SK-N-DZ (cell line): ENCODE measurements at places on chromosomes 11 and 22.
A peak's percentile ranks its signal among the peaks of the same experiment; 100 is the strongest.

DNA sequence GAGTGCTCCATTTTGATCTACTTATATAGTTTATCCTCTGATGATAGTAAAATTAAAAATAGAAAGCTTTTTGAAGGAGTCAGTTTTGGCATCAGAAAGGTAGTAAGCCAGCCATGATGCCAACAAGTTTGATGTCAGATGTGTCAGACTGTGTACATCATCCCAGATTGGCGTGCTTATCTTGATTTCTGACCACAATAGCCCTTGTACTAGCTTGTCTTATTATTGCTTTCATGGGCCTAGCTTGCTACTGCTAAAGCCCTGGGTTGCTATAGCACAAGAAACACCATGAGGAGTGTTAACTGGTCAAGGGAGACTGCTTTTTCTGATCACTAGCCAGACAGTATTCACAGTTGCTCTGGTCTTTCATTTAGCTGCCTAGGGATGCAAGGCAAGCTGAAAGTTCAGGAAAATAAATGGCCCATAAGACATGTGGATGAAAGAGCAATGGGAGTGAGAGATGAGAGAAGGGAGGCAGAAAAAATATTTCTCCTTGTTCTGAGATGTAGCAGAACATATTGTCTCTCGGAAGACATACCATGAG is 1038.5 kb downstream of the JRKL start:
- no peak for DNase-seq

GRCh38 chr22:20808844-20809243 is 34.9 kb downstream of the SERPIND1 start:
- no peak for DNase-seq

GRCh38 chr22:46676881-46677280 is 56.7 kb downstream of the GRAMD4 start:
- no peak for DNase-seq

GRCh38 chr11:33997584-33998251 is 53.8 kb upstream of the CAPRIN1 start:
- DNase-seq, result peak; percentile 8

GRCh38 chr11:843818-844692 is 1.4 kb downstream of the TSPAN4 start:
- no peak for DNase-seq

GRCh38 chr11:36931139-36931538 is 333.1 kb upstream of the RAG2 start:
- DNase-seq, result no peak

DNA sequence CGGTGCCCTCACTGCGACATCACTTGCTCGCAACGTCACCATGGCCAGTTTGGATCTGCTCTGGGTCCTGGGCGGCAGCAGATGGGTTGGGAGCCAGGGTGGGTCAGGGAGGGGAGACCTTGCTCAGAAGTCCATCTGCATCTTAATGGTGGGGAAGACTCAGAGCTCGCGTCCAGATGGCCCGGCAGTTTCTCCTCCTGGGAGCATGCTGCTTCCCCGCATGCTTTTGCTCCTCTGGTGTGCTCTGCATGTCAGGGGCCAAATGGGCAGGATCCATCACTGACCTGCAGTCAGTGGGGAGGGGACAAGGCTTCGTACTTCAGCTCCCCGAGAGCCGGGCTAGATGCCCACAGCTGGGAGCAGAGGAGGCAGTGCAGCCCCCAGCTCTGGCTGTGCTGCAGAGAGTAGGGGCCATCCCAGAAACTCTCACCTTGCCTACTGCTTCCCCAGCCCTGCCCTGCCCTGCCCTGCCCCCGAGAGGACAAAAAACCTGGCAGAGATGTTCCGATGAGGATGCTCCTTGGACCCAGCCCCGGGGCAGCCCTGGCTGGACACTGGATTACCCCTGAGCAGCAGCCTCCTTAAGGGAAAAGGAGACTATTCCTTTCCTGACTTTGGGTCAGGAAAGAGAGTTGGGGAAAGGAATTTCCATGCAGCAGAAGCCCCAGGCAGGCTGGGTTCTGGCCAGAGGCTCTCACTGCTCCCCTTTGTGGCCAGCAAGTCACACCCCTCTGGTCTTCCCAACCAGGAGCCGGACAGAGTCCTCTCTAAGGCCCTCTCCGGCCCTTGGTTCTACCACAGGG is 149.9 kb downstream of the PKNOX2 start:
- no peak for DNase-seq

DNA sequence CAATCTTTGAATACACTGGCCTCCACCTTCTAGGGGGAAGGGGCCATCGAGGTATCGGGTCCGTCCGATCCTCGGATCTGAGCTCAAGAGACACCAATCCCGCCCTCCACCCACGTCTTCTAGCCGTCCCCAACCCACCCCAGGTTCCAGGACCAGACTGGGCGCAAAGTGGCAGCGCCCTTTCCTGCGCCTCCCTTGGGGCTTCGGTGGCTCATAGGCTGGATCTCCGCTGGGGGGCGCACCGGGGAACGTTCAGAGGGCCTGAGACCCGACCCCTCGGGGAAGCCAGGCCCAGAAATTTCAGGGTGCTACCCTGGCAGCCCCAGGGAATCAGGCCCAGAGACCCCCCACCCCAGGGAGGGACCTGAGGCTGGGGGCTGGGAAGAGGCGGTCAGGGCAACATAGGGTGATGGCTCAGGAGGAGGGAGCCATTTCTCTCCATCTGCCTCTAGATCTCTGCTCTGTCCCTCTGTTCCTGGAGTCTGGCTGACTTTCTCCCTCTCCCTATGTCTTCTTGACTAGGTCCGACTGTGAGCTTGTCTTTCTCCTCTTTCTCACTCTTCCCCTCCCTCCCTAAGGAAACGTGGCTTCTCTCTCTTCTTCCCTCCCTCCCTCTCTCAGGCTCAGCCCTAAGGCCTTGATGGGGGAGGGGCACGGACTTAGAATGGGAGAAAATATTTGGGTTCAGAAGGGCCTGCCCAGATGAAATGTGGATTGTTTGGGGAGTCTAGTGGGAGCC is 1.1 kb downstream of the CREB3L1 start:
- DNase-seq, result no peak

DNA sequence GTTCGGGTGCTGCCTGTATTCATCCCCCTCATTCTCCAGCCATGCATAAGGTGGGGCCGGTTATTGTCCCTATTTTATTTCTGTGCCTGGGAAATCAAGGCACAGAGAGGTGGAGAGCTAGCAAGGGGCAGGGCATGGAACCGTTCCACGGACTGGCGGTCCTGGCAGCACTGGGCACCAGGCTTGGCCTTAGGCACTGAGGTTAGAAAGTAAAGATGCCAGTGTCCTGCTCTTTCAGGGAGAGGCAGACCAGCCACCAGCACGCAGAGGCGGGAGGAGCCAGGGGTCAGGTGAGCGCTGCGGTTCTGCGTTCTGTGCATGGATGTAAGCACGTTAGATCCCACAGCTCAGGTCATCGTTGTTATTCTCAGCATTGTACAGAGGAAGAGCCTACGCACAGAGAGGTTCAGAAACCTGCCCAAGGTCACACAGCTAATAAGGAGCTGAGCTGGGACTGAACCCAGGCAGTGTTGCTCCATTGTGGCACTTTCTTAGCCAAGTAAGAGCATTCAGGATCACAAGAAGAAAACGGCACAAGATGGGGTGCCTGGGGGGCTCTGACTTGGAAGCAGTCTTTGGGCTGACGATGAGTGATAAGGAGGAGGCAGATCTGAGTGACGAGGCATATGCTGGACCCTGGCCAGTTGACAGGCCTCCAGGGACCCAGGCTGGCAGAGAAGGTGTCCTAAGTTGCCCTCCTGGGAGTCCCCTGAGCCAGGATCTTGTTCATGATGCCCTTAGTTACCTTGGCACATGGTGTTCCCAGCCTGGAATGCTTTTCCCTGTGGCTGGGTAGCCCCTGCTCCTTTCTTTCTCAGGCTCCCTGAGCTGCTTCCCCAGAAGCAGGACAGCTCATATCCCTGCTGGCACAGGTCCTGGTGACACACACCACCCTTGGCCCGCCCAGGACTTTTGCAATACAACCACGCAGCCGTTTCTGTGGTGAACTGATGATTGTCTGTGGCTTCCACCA is 41.1 kb downstream of the OSBPL5 start:
- DNase-seq, result no peak

DNA sequence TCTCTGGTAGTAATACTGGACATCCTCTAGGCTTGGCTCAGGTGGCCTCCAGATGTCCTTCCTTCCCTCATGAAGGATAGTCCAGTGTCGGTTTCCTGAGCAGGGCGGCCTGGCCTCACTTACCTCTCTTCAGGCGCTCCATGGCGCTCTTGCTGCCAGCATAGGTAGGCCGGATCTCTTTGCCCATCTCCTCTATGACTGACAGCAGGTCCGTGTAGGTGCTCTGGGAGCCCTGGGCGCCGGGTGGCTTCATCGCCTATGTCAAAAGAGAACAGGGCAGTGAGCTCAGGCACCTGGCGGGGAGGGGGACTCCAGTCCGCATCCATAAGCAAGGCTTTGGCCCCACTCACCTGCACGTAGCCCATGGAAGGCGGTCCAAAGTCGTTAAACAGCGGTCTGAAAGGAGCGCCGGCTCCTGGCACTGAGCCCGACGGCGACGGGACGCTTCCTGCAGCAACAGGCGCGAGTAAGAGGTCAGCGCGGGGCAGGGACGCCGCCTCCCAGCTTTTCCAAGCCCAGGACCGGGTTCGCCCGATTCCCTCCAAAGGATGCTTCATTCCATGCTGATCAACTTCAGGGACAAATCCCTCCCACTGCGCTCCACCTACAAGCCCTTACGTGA is 609 bp downstream of the CDK2AP2 start:
- no peak for DNase-seq

DNA sequence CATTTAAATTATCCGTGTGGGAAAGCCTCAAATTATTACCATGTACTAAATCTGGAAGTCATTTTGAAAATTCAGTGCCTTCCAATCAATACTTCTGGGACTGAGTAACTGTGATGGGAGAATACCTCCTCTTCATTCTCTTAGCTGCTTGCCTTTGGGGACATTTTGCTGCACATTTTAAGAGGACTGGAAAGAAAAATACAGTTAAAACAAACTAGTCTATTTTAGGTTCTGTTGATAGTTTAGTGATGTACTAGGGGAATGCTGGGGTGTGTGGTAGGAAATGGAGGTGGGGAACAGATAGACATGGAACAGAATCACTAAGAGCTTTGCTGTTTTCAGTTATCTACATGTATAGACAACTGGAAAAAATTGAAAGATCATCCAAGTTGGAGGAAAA is 65.7 kb upstream of the APOA1 start:
- DNase-seq, result no peak

DNA sequence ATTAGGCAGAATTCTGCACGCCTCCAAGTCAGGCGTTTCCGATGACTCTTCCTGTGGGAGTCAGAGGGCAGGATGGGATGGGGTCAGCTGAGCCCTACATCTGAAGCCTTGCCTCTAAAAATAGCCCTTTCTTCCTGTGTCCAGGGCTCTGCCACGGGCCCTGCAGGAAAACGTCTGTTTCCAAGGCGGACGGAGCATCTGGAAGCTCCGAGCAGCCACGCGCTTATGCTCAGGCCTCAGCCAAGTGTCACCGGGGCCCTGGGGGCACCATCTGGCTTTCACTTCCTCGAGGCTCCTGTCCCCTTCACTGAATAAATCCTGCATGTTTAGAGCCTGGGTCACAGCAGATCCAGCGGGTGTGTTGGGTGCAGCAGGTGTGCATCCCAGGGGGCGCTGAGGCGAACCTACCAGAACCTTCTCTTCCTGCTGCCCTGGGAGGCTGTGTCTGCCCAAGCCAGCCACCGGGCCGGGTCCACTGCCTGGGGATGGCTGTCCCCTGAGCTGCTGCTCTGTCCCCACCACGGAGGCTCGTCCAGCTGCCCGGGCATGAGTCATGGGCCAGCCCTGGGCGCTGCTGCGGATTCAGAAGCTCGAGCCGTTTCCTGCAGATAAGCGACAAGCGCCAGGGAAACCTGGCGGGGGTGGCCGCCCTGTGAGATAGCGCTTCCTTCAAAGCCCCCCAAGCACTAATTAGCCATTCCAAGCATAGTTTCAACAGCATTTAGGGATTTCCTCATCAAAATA is 32.0 kb upstream of the LINC01488 start:
- DNase-seq, result peak; percentile 50

DNA sequence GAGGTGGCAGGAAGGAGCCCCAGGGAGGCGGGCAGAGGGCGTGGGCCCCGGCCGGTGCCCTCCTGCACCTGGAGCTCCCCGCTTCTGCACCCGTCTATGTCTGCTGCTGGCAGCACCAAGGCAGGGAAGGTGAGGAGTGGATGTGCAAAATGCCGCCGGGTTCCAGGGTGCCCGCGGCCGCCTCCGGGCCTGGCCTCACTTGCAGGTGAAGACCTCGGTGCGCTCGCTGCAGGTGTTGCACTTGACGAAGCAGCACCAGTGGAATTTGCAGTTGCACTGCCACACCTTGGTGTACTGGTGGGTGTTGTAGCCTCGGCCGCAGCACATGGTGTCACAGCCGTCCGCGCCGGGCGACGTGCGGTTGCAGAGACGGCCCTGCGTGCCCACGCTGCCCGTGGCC is 54.3 kb downstream of the WNT7B start:
- DNase-seq, result no peak

DNA sequence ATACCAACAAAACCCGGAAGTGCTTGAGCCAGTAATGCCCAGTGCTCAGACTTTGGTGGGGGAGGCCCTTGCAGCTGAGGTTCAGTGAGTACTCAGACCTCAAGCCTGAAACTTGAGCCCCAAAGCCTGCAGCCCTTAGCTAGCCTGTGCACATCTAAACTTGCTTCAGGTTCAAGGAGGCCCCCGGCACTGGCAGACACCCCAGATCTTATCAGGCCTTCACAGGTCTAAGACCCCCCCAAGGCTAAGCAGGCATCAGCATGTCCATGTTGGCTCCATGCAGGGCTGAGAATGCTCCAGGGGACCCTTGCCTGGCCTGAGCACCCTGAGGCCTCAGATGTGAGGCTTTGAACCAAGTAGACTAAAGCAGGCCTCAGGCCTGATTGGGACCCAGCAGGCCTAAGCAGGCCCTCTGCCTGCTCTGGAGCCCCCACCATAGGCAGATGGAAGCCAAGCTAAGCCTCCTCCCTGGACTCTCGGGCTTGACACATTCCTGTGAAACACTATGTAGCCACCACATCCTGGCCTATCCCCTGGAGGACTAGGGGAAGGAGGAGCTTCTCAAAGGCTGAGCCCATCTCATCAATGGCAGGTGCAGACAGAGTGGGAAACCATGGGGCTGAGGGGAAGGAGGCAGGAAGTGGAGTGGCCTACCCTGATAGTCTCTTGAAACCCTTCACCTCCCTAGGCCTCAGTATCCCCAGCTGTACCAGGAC is 1.2 kb upstream of the CASTOR1 start:
- peak; percentile 33 for DNase-seq

DNA sequence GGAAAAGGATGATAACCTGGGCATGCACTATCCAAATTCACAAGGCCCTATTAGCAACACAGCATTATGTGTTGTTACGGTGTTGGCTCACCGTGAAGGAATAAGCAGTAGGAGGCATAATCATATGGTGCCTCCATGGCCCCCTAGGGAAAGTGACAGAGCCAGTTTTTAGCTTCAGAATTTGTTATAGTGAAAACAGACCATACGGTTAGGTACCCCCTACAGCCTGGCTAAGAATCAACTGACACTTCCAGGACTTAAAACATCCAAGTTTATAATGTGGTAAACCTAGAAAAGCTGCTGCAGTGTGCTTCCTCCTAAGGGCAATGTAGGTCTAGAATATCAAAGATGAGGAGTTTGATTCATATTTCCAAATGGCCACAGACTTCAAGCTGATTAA is 30.4 kb downstream of the KIF18A start:
- no peak for DNase-seq

GRCh38 chr11:134413043-134413825 is 1.2 kb upstream of the B3GAT1 start:
- DNase-seq, result no peak
